H54 (cell line): ENCODE measurements at places on chromosomes 3 and 15.

GRCh38 chr3:105448338-105448982 is 81.8 kb downstream of the ALCAM start:
- DNase-seq = no peak

- DNase-seq = no peak
Observed at GRCh38 chr15:40739047-40739446, 16.0 kb downstream of the RMDN3 start.

- no peak for DNase-seq
Observed at GRCh38 chr3:129793319-129793718, 100.2 kb downstream of the TMCC1 start.

DNA sequence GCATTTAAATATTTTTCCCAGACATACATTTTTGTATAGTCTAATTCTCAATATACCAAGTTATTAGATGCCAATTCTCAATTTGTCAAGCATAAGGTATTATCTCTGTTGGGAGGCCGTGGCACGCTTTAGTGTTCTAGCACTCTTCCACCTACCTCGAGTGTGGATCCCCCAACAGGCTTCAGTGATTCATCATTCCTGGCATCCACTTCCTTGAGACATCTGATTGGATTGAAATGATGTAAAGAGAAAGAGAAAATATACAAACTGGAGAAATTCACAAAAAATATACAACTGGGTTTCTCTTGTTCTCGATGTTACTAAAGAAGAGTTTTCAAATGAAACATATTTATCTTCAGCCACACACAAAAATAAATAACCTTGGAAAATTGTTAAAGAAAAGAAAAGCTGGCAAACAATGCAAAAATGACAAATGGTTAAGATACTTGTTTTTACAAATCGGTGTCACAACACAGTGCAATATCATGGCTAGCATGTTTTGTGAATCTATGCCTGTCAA is 218.0 kb upstream of the CDIN1 start:
- DNase-seq = no peak

- DNase-seq = no peak
Observed at GRCh38 chr3:57009367-57009766, 51.1 kb upstream of the SPATA12 start.

DNA sequence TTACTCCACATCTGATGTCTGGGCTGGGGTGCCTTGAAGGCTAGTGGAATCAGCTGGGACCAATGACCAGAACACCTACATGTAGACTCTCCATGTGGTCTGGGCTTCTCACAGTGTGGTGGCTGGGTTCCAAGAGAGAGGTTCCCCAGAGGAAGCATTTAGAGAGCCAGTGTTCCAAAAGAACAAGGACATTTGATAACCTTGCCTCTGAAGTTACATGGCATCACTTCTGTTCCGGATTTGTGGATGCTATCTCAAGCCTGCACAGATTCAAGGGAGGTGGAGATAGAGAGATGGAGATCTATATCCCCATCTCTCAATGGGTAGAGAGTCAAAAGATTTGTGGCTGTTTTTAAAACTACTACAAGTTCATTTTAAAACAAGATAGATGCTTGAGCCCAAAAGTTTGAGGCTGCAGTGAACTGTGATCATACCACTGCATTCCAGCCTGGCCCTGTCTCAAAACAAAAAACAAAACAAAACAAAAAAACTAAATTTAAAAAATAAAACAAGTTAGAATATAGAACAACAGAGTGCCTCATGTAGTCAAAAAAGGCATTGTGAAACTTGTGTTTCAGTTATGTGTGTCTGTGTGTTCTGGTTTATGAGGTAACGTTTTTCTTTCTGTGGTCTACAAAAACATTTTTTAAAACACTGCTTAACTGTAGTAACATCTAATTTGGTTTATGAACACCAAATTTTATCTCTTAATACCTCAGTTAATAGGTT is 44.8 kb downstream of the PDE8A start:
- DNase-seq = no peak

- no peak for DNase-seq
Observed at GRCh38 chr15:35686347-35686746, 140.4 kb upstream of the DPH6 start.

DNA sequence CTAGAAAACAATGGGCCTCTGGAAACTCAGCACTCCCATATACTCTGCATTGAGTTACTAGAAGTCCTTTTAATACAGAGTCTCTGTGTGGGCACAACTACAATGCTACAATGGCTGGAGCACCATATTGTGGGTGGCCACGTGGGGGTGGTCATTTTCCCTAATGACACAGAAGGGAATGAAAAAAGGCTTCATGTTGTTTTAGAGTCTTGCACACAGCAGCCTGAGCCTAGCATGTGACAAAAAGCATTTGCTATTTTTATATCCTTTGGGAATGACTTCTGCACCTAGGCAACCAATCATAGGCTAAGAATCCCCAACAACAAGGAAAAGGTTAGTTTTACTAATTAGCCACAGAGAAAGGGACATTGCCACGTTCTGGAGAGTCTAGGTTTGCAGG is 120.6 kb downstream of the PPM1L start:
- DNase-seq = no peak
